NCI-H1694 treated with DMSO at 0.1 percent for 48 hours (cell line): ENCODE measurements at places on chromosomes 3 and 15.

DNA sequence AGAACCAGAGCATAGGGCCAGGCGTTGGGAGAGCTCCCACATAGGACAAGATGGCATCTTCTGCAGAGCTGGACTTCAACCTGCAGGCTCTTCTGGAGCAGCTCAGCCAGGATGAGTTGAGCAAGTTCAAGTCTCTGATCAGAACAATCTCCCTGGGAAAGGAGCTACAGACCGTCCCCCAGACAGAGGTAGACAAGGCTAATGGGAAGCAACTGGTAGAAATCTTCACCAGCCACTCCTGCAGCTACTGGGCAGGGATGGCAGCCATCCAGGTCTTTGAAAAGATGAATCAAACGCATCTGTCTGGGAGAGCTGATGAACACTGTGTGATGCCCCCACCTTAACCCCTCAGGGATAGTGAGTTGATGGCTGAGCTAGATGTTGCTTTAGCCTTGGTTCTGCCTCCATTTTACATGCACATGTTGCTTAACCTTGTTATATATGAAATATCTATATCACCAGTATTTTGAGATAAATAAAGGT, at the start of gene PYDC2:
TSS of gene PYDC2 (plus strand) at position 51 of the 483 bp plus-strand sequence. CDS start at position 51, 0 bp downstream.
- DNase-seq, result no peak

GRCh38 chr3:108973019-108973418, 19.3 kb upstream of the GUCA1C start:
- no peak for DNase-seq

- DNase-seq, result no peak
These were observed 4.9 kb downstream of the TM6SF1 start for GRCh38 chr15:83112233-83112955.

- no peak for DNase-seq
These were observed 147.7 kb upstream of the BHLHE40 start for GRCh38 chr3:4831580-4831950.
